Left ventricle myocardium superior (tissue), 1 donor: ENCODE measurements at places on chromosomes 7 and 10. TPM values are rescaled to one million over a fixed set of nuclear protein-coding genes. Genes with fewer than 3 reads are reported as not detected.

GRCh38 chr10:78532480-78533042 is 498.9 kb downstream of the RPS24 start:
- no peak for DNase-seq

- no peak for DNase-seq
Observed at GRCh38 chr7:82789883-82790609, 346.5 kb upstream of the CACNA2D1 start.

GRCh38 chr10:103746598-103746997 is 108.8 kb downstream of the SH3PXD2A start:
- DNase-seq, result no peak

DNA sequence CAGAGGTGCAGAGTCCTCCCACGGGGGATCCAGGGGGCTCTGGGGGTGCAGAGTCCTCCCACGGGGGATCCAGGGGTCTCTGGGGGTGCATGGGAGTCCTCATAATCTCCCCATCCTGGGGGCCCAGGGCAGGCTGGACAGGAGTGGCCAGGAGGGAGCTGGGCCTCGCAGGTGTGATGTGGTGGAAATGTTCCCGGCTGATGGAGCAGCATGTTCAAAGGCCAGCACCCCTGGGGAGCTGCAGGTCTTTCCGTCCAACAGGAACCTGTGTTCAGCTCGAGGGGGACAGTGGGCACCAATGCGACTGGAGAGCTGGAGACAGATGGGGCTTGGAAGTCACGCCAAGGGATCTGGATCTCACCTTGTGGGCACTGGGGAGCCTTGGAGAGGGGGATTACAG is 38.5 kb upstream of the PSMG3 start:
- DNase-seq, result no peak

SLC25A28 gene
- 43.1 TPM for total RNA-seq

UCMA gene
- not detected for total RNA-seq
